ENCODE measurements at places on chromosomes 12 and 14.

DNA sequence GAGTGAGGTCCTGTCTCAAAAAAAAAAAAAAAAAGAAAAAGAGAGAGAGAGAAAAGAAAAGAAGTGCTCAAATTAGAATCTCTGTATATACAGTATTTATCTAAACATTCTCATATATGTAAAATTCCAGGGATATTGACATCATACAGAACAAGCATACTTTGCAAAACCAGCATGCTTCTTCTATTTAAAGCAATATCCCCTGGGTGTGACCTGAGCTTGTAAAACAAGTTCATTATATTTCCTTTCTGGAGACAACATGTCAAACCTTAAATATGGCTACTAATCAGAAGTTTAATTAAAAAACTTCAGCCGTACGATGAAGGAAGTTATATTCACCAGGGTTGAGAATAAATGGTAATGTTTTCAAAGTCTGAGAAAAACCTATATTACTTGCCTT is 175.8 kb upstream of the HMGA2 start:
- no peak for DNase-seq

GRCh38 chr14:91336093-91336450 is 81.5 kb downstream of the CCDC88C start:
- DNase-seq, result no peak

GRCh38 chr12:122018457-122018856 is 3.2 kb upstream of the BCL7A start:
- no peak for DNase-seq

GRCh38 chr14:22854963-22855724 is 16.4 kb upstream of the LRP10 start:
- DNase-seq, result no peak

GRCh38 chr12:24739106-24739779 is 209.7 kb downstream of the BCAT1 start:
- no peak for DNase-seq

GRCh38 chr12:31318657-31319269 is 7.2 kb downstream of the SINHCAF start:
- no peak for DNase-seq

- peak; percentile 43 for DNase-seq
Measured at GRCh38 chr14:53619691-53620231, 336.9 kb downstream of the BMP4 start.

GRCh38 chr14:102523569-102524450 is 14.2 kb upstream of the ANKRD9 start:
- DNase-seq, result no peak

- DNase-seq, result no peak
Measured at GRCh38 chr12:54390176-54390667, 5.7 kb upstream of the ZNF385A start.

- no peak for DNase-seq
Measured at GRCh38 chr14:40989260-40989659, 617.4 kb upstream of the LRFN5 start.

Data from AG04450 (cell line).